Stimulated activated CD4-positive, alpha-beta T cell treated with anti-CD3 and anti-CD28 coated beads, Interleukin-1b, Interleukin-23, amount 100 ng/mL, for 1 hour (primary cell): ENCODE measurements at places on chromosomes 4 and X.

DNA sequence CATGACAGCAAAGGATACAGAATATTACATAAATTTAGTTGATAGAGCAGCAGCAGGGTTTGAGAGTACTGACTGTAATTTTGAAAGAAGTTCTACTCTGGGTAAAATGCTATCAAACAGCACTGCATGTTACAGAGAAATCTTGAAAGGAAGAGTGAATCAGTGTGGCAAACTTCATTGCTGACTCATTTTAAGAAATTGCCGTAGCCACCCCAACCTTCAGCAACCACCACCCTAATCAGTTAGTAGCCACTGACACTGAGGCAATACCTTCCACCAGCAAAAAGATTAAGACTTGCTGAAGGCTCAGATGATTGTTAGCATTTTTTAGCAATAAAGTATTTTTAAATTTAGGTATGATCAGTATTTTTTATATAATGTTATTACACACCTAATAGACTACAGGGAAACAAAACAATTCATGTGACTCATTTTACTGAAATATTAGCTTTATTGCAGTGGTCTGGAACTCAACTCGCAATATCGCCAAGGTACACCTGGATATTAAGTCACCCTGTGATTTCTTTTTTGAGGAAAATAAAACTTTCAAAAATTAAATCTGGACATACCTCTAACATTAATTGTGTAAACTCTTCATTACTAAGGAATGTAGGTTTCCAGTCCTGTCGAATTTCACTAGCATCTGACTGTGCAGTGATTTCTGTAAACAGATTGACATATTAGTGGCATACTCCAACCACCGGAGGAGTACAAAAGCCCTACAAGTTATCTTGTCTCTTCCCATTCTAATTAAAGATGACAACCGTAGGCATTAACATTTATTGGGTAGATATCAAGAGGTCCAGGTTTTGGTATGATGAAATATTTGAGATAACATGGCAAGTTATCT is 71.1 kb downstream of the CLOCK start:
- DNase-seq = no peak

DNA sequence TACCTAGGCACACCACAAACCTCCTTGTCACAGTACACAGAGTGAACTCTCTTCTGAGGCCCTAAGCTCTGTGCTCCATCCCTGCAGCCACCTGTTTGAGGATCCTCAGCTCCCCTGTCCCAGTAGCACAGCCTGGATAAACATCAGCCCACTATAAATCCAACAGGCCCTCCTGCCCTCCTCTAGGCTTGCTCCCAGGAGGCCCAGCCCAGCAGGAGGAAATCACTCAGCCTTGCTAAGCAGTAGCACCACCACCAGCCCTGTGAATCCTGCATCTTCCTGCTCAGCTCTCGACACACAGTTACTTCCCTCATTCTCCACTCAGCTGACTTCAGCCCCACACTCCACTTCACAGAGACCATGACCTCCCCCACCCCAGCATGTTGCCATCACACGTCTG is 273.9 kb downstream of the BCOR start:
- no peak for DNase-seq

GRCh38 chr4:111633663-111634266 is 511.5 kb upstream of the FAM241A start:
- DNase-seq = no peak

- DNase-seq = no peak
Observed at GRCh38 chr4:90081432-90082144, 45.6 kb upstream of the CCSER1 start.

DNA sequence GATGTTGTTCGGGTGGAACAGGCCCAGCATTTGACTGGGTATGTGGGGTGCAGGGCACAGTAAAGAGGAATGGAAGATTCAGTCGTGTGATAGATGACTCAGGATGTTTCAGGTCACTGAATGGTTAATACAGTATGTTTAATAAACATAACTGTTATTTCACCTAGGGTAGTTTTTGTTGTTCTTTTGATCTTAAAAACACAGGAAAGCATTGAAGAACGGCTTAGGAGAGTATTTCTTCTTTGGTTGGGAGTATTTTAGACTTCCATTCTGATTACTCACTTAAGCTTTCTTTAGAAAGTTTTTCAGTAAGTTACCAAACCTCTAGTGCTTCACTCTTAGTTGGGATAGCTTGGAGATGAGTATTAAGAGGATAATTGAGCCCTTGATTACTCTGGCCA is 62.3 kb downstream of the STAG2 start:
- no peak for DNase-seq

- DNase-seq = no peak
Observed at GRCh38 chr4:73053974-73054480, 15.5 kb downstream of the COX18 start.

DNA sequence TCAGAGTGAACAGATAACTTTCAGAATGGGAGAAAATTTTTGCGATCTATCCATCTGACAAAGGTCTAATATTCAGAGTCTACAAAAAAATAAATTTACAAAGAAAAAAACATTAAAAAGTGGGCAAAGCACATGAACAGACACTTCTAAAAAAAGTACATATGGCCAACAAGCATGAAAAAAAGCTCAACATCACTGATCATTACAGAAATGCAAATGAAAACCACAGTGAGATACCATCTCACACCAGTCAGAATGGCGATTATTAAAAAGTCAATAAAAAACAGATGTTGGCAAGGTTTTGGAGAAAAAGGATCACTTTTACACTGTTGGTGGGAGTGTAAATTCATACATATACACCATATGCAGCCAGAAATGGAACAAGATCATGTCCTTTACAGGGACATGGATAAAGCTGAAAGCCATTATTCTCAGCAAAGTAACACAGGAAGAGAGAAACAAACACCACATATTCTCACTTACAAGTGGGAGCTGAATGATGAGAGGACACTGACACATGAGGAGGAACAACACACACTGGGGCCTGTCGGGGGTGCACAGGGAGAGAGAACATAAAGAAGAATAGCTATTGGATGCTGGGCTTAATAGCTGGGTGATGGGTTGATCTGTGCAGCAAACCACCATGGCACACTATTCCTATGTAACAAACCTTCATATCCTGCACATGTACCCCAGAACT is 41.6 kb upstream of the ITM2A start:
- DNase-seq = no peak

GRCh38 chr4:90328558-90328957 is 201.4 kb downstream of the CCSER1 start:
- DNase-seq = no peak

DNA sequence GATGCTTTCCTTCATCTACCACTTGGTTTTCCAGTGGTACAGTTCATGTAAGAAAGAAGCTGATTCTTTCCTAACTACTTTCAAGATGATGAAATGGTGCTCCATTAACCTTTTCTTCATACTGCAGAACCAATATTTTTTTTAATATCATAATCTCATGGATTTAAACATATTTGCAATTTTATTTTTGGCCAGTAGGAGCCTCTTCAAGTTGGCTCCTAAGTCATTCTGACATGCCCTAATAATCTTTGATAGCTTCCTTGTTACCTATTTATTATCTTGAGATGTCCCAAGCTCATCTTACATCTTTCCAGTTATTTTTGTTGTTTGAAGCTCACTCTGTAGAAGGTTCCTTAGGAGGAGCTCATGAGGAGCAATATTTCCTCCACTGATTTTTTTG is 170.2 kb downstream of the APBB2 start:
- no peak for DNase-seq

- DNase-seq = no peak
Observed at GRCh38 chr4:48804584-48805301, 24.7 kb upstream of the FRYL start.
